ENCODE measurements at places on chromosomes 6 and 20. TPM values are rescaled to one million over a fixed set of nuclear protein-coding genes. Genes with fewer than 3 reads are reported as not detected.

DNA sequence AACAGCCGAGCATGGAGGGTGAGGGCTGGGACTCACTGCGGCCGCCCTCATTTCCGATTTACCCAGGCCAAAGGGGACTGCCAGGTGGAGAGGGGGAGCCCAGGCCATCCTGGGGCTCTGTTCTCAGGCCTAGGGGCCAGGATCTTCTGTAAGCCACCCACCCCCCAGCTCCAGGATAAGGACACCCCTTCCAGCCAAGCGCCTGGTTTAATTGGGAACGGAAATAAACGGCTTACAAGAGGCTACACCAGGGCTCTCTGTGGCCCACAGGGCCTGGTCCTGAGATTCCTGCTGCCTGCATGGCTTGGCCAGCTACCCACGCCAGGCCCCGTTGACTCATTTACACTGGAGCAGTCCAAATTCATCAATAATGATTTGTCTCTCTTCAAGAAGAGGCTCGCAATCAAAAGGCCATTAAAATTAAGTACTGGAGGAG is 68.1 kb upstream of the TOP1 start:
- DNase-seq = no peak

DNA sequence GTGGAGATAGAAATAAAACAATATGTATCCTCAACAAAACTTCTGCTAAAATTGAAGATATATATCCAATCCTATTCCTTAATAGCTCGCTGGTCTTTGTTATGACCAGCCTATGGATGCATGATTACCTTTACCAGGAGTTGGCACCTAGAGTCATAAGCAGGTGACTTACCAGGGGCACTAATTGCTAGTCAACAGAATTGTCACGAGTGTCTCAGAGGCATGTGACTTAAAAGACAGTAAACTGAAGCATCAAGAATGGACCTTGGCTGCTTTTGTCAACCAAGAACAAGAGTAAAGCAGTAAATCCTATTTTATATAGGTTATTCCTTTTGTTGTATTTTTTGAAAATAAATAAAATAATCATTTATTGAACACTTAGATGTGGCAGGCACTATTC is 115.4 kb downstream of the MYO6 start:
- no peak for DNase-seq

- no peak for DNase-seq
These were observed 23.0 kb downstream of the L3MBTL1 start for GRCh38 chr20:43530321-43531090.

- DNase-seq = no peak
These were observed 132.1 kb downstream of the THEMIS start for GRCh38 chr6:127768745-127769144.

DNA sequence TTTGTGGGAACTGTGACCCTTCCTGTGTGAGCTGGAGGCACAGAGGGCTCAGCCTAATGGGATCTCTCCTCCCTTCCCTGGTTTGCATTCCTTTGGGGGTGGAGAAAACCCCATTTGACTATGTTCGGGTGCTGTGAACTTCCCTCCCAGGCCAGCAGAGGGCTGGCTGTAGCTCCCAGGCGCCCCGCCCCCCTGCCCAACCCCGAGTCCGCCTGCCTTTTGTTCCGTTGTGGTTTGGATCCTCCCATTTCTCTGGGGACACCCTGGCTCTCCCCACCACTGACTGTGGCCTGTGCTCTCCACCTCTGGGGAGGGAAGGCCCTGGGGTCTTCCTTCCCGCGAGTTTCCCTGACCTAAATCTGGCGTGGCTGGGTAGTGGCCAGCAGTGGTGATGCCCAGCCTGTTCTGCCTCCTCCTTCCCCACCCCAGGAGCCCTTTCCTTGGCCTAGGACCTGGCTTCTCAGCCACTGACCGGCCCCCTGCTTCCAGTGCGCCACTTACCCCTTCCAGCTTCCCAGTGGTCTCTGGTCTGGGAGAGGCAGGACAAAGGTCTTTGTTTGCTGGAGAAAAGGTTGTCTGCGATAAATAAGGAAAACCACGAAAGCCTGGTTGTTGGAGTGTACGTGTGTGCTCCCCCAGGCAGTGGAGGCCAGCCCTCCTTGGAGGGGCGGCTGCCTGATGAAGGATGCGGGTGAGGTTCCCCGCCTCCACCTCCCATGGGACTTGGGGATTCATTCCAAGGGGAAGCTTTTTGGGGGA is 4.9 kb downstream of the VEGFA start:
- peak; percentile 67 for DNase-seq

- no peak for DNase-seq
These were observed 9.8 kb upstream of the HECA start for GRCh38 chr6:139124887-139125672.

- no peak for DNase-seq
These were observed 694 bp downstream of the MRPS18B start for GRCh38 chr6:30618270-30618797.

- no peak for DNase-seq
These were observed 13.8 kb upstream of the SAYSD1 start for GRCh38 chr6:39128832-39129231.

DNA sequence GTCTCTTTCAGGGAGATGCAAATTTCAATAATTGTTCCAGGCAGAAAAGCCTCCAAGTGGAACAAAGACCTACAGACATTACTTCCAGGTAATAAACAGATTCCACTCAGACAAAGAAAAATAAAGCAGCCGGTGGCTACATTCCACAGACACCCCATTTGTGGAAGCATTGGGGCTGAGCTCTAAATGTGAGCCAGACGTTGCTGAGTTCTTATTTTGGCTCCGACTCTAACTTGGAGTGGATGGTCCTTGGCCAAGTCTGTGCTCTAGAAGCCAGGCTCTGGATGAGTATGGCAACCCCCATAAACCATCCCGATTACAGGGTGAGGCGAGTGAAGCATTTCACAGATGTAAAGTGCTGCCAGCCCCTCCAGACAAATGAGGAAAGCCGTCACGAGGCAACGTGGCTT is 6.6 kb downstream of the TRAM2 start:
- DNase-seq = peak; percentile 31

- no peak for DNase-seq
These were observed 16.5 kb downstream of the SNAI1 start for GRCh38 chr20:49999329-49999728.

DNA sequence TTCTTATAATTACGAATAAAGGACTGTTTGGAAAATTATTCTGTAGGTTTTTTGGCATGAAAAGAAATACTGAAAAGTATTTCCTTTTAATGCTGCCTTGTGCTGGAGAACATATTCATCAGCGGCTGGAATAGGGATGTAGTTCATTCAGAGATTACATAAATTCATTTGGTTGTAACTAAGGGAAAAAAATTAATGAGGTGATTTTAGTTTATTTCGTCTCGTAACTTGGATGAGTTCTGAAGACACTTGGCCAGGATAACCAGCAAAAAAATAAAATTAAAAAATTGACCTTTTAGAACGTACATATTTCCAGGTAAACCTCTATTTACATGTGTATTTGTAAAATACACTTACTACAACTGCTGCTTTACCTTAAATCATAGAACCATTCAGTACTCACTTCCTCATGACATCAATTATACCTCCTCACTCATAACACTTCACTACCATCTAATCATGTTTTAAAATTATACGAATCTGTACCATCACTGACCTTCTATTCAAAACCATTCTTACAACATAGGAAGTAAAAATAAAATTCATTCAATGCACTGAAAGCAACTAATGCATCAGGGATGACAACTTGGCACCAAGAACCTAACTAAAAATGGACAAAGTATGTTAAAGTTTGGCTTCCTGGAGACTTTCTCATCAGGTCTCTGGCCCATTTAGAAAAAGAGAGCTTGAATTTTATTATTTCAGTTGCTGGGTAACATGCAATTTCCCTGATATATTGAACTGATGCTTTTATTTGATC is 17.2 kb downstream of the KLHL31 start:
- peak; percentile 57 for DNase-seq

DNA sequence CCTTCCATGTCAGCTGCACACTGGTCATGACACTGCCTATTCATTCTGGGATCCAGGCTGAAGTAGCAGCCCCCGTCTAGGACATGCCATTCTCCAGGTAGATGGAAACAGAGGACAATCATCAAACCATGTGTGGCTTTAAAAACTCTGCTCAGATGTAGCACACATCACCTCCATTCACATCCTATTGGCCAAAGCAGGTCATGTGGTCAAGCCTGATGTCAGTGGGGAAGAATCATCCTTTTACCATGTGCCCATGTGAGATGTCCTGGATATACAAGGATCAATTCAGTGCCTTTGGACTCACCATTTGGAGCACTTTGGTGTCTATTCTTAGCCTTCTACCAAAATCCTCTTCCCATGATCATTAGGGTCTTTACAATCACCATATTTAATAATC is 99.5 kb downstream of the CDC5L start:
- DNase-seq = no peak

DNA sequence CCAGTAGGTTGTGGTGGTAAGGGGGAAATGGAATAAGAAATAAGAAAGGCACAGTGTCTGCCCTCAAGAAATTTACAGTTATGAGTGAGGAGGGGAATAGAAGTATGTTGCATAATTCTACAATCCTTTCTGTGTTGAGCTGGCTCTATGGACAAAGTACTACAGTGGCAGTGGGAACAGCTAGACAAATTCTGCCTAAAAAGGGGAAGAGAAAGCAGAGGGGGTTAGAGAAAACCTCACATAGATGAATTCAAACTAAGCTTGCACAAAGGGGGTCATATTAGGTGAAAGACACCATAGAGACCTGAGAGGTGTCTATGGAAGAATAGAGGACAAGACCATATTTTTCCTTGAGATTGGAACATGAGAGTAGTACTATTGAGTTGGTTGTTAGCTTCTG is 146.9 kb upstream of the VGLL2 start:
- DNase-seq = no peak

- DNase-seq = no peak
These were observed 124.9 kb downstream of the ADAT2 start for GRCh38 chr6:143325379-143326140.

GRCh38 chr20:16551607-16552006 is 21.6 kb downstream of the KIF16B start:
- DNase-seq = no peak

DNA sequence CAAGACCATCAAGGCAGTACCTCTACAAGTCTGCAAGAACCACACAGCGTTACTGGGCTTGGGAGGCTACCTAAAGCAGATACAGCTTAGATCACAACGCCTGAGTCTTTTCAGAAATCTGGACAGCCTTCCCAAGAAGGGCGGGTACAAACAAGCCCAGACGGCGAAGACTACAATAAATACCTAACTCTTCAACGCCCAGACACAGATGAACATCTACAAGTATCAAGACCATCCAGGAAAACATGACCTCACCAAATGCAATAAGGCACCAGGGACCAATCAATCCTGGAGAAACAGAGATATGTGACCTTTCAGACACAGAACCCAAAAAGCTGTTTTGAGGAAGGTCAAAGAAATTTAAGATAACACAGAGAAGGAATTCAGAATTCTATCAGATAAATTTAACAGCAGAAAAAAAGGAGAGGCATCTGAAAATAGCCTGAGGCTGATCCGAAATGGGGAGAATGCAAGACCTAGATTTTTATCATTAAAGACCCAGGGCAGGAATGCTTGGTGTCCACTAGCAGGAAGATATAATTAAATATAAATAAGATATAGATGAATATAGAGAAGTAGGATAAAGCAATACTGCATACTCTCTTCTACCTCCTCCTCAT is 131.7 kb upstream of the COL21A1 start:
- no peak for DNase-seq

- DNase-seq = no peak
These were observed 40.3 kb downstream of the MTHFD1L start for GRCh38 chr6:150905769-150906168.

- no peak for DNase-seq
These were observed 40.1 kb downstream of the TRAF3IP2 start for GRCh38 chr6:111565326-111566221.

DNA sequence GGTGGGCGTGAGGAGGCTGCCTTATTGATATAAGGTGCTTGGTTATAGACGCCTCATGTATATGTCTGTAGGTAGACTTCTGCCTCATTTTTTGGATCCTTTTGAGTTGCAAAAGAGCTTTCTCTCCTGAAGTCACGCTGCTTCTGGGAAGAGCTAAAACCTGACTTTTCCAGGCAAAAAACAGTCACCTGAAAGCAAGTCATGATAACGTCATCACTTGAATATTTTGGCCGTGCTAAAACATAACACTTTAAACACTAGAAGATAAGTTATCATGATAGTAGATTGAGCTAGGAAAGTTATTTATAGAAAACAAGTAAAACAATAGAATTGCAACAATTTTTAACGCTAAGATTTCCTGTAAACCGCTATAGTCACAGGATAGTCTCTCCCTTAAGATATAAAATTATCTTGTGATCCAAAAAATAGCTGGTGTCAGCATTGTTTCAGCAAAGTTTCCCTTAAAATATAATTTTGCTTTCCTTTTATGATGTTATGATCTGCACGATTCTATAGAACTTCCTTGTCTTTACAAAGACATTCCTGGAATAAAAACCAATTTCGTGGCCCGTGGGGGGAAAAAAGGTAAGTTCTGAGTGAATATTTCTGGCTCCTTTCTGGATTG is 69.0 kb upstream of the AKAP12 start:
- no peak for DNase-seq

DNA sequence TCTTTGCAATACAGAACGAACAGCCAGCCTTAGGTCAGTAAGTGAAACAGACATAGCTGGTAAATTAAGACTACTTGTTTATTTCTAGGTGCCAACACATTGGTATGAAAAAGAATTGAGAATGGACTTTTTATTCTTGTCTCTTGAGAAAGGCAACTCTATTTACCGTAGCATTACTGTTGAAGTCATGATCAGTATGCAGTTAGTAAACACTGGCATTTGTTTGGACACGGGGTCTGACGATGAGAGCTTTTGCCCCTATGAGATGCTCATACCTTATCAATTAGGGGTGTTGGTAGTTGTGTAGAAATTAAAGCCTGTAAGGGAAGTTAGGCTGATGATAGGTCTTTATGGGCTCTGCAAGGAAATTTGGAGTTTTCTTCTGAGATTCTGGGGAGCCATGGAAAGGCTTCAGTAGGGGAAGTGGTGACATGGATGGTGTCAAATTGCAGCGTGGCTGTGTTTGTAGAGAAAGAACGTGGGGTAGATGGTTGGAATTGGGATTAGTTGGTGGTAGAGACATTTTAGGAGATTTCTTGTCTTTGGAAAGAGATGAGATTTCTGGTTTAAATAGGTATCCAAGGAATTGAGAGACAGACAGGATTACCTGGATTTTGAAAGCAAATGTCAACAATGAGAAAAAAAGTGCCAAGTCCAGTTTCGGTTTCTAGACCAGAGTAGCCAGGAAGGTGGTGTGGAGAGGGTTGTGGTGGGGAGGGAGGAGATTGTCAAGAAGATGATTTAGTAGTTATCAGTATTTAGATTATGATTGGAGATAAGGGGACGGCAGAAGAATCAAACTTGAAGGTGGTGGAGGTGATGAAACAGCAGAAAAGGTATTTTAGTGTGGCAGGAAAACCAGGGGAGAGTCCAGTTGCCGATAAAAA is 116.6 kb downstream of the JARID2 start:
- DNase-seq = no peak

The MCM8 gene
- polyA plus RNA-seq = 20.2 TPM

The MRPS10 gene
- 31.1 TPM for polyA plus RNA-seq

The COL9A1 gene
- polyA plus RNA-seq = 2.3 TPM

The PDE7B gene
- 3.0 TPM for polyA plus RNA-seq

The RUNX2 gene
- 3.4 TPM for polyA plus RNA-seq

The GJA1 gene
- 122 TPM for polyA plus RNA-seq

The SRF gene
- 24.2 TPM for polyA plus RNA-seq

The ULBP2 gene
- 2.3 TPM for polyA plus RNA-seq

The CSNK2B gene
- polyA plus RNA-seq = 172 TPM

The HLA-DMB gene
- 8.4 TPM for polyA plus RNA-seq

The POLR1H gene
- 40.2 TPM for polyA plus RNA-seq
